IPS-NIHi11 (cell line): ENCODE measurements at places on chromosomes 2 and 18.

- peak; percentile 60 for DNase-seq
Observed at GRCh38 chr2:72115110-72116080, 32.3 kb downstream of the CYP26B1 start.

DNA sequence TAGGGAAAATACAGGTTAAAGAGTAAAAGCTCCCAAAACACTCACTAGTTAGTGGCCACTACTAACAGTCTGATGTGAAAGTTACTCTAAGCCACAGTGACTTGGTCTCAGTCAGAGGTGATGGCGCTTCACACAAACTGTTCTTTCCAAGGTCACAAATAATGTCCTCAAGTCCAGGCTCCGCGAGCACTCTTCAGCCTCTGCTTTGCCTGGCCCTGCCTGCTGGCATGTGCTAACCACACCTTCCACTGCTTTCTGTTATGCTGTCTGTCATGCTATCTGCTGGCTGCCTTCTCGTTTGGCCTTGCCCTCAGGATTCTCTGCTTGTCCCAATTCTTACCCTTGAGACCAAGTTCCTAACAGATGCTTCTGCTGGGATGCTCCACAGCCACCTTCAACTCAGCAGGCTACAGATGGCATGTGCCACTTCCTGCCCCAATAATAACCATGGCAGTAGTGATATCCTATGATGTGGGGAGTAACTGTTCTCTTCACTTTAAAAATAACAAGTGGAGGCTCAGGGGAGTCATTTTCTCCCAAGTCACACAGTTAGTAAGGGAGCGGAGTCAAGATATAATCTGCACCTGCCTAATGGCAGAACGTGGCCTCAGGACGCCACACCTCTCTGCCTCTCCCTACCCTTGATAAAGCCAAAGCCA is 75.7 kb downstream of the ZAP70 start:
- DNase-seq = no peak

- no peak for DNase-seq
Observed at GRCh38 chr2:151459358-151459757, 49.7 kb downstream of the RIF1 start.

GRCh38 chr18:35953688-35954087 is 18.8 kb upstream of the RMP24 start:
- DNase-seq = no peak

GRCh38 chr2:175647058-175647457 is 355.0 kb downstream of the LNPK start:
- no peak for DNase-seq

DNA sequence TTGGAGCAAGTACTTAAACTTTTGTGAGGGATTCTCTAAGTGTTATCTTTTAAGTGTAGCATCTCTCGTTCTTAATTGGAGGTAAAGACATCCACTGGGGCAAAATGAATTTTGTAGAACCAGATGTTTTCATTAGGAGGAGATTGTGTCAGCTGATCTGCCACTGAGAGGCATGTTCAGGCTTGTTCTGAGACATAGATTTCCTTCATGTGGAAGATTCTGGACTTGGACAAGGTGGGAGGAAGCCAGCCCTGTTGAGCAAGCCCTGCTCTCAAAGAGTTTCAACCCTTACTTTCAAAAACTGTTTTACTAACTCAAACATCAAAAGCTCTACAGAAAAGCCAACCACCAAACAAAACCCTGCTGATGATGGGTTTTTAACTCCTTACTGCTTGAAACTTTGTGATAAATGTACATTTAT is 6.5 kb downstream of the MAP4K4 start:
- no peak for DNase-seq

DNA sequence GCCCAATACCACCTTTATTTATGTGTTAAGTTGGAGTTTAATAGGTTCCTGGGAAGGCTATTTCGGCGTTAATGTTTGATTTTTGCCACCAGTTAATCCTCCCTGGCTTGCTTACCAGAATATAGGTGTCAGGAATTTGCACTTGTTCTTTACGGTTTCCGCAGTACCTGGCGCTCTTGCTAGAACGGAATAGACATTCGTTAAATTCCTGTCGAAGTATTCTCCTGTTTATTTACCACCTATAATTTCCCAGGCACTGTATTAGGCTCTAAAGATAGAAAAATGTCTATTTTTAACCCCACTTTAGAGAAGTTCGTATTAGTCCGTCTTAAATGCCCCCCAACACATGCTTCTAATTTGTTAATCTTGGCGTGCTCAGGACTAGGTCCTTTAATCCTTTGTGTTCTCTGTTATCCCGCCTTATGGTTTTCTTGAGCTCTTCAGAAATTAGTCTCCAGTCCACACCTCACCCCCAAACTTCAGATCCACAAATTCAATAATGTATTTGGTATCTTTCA is 575 bp downstream of the CCDC150 start:
- DNase-seq = no peak

DNA sequence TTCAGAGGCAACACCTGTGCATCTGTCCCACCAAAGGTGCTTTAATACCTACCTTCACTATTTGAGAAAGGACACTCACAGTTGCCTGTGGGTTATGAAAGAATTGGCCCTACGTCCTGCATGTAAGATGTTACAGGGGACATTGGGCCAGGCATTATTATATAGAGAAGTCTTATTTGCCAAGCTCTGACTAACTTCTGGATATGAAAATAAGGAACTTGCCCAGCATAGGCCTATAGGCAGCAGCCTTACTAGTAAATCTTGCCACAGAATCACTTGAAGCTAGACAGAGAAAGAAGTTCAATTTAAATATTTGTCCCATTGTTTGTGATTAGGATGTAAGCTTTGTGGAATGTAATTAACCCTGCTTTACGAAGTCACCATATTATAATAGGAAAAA is 41.7 kb downstream of the NLRC4 start:
- DNase-seq = no peak

- DNase-seq = no peak
Observed at GRCh38 chr18:23826850-23827620, 137.8 kb downstream of the LAMA3 start.

GRCh38 chr2:131154071-131154531 is 49.0 kb downstream of the PLEKHB2 start:
- DNase-seq = peak; percentile 90

DNA sequence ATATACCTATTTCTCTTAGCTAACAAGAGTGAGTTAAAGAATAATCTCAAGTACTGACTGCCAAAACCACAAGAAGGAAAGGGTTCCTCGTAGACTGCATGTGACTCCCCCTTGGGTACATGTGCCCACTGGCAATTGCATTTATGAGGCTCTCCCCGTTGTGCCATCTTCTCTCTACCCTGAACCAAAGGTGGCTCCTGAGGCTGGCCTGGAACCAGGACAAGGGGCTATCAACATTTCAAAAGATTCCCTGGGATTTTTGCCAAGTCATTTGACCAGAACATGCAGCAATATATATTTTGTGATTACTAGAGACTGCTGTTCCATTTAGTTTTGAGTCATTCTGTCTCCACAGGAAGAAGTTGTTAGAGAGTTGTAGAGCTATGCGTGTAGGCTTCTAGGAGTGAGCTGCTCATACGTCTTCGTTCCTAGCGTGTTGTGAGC is 45.8 kb downstream of the LAMA3 start:
- no peak for DNase-seq

- no peak for DNase-seq
Observed at GRCh38 chr2:50402654-50402960, 629.3 kb downstream of the NRXN1 start.

- no peak for DNase-seq
Observed at GRCh38 chr2:195364015-195364965, 292.7 kb upstream of the SLC39A10 start.

DNA sequence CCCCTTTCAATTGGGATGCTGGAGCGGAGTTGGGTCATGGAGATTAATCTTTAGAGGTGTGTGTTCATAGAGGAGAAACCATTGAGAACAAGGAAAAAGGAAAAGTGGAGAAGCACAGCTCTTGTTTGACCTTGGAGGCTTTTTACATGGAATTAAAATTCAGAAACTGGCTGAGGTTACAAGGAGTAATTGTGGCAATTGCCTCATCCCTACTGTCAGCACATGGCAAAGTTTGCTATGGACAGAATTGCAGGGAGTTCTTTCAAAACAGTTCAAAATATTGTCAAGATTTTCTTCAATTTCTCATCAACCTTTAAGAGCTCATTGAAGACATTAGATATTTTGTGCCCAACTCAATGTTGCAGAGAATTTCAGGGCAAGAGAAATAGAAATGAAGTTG is 232.7 kb downstream of the SLC8A1 start:
- DNase-seq = no peak

DNA sequence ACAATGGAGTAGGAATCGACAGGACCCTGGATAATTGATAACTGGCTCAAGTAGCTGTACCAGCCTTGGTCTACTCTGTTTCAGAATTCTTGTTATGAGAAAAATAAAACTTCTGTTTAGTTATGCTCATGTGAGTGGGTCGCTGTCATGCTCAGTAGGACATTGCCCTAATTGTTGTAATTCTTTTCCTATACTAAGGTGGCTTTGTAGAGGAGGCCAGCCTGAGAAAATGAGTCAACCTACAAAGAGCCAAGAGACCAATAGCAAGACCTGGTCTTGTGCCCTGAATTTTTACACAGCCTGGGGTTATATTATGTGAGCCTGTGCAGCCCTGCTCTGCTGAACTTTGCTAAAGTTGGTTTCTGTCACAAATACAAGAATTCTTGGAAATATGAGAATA is 238.4 kb downstream of the MEIS1 start:
- no peak for DNase-seq

DNA sequence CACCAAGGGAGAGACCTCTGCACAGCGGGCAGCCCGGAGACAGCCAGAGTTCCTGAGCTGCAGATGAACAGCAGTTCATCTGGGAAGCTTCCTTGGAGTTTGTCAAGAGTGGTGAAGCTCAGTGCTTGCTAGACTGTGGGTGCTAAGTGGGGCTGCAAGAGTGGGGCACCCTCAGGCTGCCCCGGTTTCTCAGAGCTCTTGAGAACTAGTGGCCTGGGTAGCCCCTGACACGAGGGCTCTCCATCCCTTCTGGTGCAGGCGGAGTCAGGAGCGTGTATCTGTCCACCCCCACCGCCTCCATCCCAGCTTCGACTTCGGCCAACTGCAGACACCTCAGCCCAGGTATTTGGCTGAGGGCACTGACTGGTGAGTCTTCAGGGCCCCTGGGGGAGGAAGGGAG is 222.0 kb downstream of the LOXHD1 start:
- no peak for DNase-seq

GRCh38 chr2:129329574-129329973 is 649.9 kb upstream of the RAB6C start:
- no peak for DNase-seq

DNA sequence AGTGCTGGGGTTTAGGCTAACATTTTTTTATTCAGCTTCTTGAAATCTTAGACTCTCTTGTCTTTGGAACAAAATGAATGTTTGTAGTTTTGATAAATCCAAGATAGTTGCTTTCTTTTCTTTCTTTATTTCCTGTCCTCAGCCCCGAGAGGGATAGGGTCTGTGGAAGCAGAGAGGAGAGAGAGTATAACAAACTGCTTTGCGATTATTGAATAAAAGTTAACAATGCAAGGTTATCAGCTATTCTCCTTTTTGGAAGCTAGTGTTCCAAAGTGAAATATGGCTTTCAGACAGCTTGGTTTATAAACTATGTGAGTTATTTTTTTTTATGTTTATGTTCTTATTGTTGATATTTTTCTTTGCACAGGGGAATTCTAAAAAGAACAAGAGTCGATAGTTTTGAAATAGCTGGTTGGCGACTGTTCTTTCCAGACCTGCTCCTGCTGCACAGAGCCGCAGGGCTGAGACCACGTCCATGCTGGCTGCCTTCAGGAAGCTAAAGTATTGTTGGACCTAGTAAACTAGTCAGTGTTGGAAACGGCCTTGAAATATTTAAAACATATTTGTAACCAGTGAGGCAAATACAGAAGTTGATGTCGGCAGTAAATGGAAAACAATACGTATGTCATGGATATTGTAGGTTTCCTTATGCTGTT is 15.5 kb upstream of the STON1 start:
- no peak for DNase-seq

GRCh38 chr2:30985493-30986230 is 152.6 kb downstream of the GALNT14 start:
- no peak for DNase-seq

DNA sequence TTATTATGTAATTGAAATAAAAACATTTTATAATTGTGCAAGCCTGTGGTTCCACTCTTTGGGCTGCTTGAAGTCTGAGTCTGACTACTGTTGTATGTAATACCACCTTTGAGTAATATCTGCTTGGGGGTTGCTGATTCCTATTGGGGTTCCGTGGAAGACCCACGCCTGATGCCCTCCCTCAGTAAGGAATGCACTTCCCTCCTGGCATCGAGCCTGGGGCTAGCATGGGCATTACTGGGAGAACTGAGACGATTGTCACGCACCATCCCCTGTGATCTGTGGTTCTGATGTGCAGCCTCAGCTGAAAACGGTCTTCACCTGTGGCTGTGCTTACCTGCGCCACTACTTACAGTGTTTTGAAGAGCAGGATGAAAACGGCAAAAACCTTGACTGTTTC is 32.7 kb upstream of the RBM44 start:
- DNase-seq = no peak

- DNase-seq = peak; percentile 89
Observed at GRCh38 chr2:105143467-105144151, 97.9 kb upstream of the GPR45 start.

DNA sequence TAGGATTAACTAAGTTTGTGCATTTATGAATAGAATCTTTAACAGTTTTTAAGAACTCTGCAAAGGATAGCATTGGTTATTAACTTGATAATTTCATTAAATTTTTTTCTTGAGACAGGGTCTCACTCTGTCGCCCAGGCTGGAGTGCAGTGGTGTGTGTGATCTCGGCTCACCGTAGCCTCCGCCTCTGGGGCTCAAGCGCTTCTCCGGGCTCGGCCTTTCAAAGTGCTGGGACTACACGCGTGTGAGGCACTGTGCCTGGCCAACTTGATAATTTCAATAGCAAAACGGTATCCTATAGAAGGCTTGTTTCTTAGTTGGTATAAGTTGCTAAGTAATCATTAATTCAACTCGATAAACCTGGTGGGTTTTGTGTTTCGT is 38.0 kb downstream of the ADNP2 start:
- DNase-seq = no peak

DNA sequence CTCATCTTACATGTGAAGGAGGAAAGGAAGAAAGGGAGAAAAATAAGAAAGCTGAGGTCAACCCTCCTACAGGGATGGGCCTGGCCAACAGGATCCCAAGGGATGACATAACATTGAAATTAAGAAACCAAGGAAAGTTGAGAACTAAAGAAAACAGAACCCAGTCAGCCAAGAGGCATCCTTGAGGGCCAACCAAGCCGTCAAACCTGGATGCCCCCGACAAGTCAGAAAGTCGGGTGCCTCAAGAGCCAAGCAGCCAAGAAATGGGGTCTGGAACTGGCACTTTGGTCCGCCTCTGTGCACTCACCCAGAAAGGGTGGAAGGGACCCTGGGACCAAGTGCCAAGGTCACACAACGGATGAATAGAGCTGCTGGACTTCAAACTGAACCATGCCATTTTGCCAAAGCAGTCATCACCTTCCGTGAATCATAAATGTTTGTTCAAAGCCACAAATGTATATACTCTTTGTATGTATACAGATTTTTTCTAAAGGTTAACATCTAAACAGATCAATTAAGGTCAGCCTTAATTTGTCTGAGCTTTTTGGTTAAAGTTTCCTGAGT is 27.0 kb upstream of the PTPN4 start:
- DNase-seq = no peak

GRCh38 chr2:239418918-239419317 is 18.1 kb upstream of the HDAC4 start:
- no peak for DNase-seq

- DNase-seq = no peak
Observed at GRCh38 chr2:165872101-165872791, 78.2 kb upstream of the GALNT3 start.
